Urinary bladder (tissue), 4 donors: ENCODE measurements at places on chromosomes 13 and 19. TPM values are rescaled to one million over a fixed set of nuclear protein-coding genes. Genes with fewer than 3 reads are reported as not detected.

Gene DCAF15
- 6.6 TPM for total RNA-seq

Gene ZNF558
- 36.0 TPM for total RNA-seq

Gene RNF113B
- not detected for total RNA-seq

Gene SOHLH2
- total RNA-seq, result 0.32 TPM

Gene PGLYRP1
- not detected for total RNA-seq

Gene SPTBN4
- 1.7 TPM for total RNA-seq

Gene GPR4
- 0.32 TPM for total RNA-seq

Gene FUT2
- total RNA-seq, result 0.79 TPM

Gene CEACAM3
- not detected for total RNA-seq

Gene IGFL2
- not detected for total RNA-seq

Gene IFI30
- 6.6 TPM for total RNA-seq

Gene ZNF763
- 6.1 TPM for total RNA-seq

Gene CXCL17
- total RNA-seq, result 1.7 TPM

Gene SLC6A16
- 0.26 TPM for total RNA-seq

Gene DACT3
- total RNA-seq, result 20.0 TPM

Gene CEACAM21
- 2.1 TPM for total RNA-seq

Gene ZNF723
- not detected for total RNA-seq

Gene ARGLU1
- total RNA-seq, result 177 TPM

Gene SPACA4
- total RNA-seq, result not detected

Gene PCP2
- not detected for total RNA-seq

Gene IGFL4
- total RNA-seq, result 0.21 TPM

Gene GADD45B
- 23.2 TPM for total RNA-seq

Gene TMEM145
- total RNA-seq, result not detected

Gene PSG6
- not detected for total RNA-seq

Gene ZNF66
- 25.4 TPM for total RNA-seq

Gene NCR1
- total RNA-seq, result 0.32 TPM

Gene KLK2
- not detected for total RNA-seq

Gene SIGLEC8
- total RNA-seq, result 0.90 TPM

Gene CRLF1
- total RNA-seq, result 2.5 TPM

Gene C13orf42
- total RNA-seq, result not detected

Gene ZNF419
- 16.1 TPM for total RNA-seq

Gene VAV1
- total RNA-seq, result 4.4 TPM

Gene DENND1C
- 0.63 TPM for total RNA-seq

Gene TNFRSF19
- 17.6 TPM for total RNA-seq

Gene THSD8
- total RNA-seq, result not detected

Gene RPL21
- total RNA-seq, result 1,344 TPM

Gene ZNF524
- 5.7 TPM for total RNA-seq

Gene SLITRK5
- 6.3 TPM for total RNA-seq

Gene ZNF208
- total RNA-seq, result 1.1 TPM

Gene NANOS3
- total RNA-seq, result not detected

Gene PODNL1
- 0.21 TPM for total RNA-seq

Gene CGB8
- not detected for total RNA-seq

Gene FFAR2
- total RNA-seq, result 0.69 TPM

Gene LILRA5
- total RNA-seq, result 1.3 TPM

Gene PSG11
- not detected for total RNA-seq

Gene VSTM1
- total RNA-seq, result not detected

Gene SPRED3
- total RNA-seq, result 0.05 TPM

Gene LIM2
- not detected for total RNA-seq
